NCI-H69 (cell line): ENCODE measurements at places on chromosomes 7 and 10.

DNA sequence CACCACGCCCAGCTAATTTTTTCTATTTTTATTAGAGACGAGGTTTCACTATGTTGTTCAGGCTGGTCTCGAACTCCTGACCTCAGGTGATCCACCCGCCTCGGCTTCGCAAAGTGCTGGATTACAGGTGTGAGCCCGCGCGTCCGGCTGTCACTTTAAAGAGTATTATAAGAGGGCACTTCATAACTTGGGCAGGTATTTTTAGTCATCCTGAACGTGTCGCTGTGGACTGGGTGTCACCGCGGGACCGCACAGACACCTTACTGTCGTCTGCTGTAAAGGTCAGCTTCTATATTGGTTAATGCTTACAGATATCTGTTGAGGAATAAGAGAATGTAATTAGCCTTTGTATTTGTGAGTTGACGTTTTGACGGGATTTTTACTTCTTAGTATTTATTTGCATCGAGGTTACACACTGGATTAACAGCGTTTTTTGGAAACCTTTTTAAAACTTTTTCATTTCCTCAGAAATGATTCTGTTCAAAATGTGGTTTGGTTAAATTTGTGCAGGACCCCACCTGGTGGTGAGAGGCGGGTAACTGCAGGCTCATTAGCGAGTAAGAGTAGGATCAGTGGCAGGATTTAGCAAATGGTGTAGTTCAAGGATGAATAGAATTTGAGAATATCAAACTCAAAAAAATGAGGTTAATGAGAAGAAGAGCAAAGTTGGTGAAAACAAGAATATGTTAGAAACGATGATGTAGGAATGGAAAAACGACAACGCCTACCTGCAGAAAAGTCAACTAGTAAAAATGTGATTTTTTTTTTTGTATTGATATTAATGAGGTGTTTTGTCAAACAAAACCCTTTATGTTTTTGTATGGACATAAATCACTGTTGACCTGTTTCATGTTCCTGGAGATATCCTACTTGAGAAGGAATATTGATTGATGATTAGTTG, 3.2 kb downstream of the DNAJB6 start:
- DNase-seq = peak; percentile 55

- DNase-seq = no peak
Measured at GRCh38 chr7:71439321-71439720, 307.4 kb downstream of the GALNT17 start.

DNA sequence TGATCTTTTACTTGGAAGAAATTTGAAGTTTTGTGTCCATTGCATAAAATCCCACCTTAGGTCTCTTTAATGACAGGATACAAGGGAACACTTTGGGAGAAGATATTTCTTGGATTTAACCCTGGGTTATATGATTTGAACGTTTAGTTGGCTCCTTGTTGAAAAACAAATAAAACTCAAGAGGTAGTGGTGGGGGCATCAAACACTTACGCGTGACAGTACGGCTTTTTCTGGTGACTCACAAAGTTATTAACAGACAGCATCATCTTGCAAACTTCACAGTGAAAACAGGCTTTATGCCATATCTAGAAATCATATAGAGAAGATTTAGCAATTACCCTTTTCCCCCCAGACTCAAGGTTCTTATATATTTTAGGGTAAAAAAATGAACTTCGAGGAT, 699 bp downstream of the NRAP start:
- no peak for DNase-seq

GRCh38 chr7:83517035-83517700, 131.8 kb downstream of the SEMA3E start:
- peak; percentile 65 for DNase-seq

- DNase-seq = peak; percentile 22
Measured at GRCh38 chr7:17532861-17533404, 234.5 kb downstream of the AHR start.

DNA sequence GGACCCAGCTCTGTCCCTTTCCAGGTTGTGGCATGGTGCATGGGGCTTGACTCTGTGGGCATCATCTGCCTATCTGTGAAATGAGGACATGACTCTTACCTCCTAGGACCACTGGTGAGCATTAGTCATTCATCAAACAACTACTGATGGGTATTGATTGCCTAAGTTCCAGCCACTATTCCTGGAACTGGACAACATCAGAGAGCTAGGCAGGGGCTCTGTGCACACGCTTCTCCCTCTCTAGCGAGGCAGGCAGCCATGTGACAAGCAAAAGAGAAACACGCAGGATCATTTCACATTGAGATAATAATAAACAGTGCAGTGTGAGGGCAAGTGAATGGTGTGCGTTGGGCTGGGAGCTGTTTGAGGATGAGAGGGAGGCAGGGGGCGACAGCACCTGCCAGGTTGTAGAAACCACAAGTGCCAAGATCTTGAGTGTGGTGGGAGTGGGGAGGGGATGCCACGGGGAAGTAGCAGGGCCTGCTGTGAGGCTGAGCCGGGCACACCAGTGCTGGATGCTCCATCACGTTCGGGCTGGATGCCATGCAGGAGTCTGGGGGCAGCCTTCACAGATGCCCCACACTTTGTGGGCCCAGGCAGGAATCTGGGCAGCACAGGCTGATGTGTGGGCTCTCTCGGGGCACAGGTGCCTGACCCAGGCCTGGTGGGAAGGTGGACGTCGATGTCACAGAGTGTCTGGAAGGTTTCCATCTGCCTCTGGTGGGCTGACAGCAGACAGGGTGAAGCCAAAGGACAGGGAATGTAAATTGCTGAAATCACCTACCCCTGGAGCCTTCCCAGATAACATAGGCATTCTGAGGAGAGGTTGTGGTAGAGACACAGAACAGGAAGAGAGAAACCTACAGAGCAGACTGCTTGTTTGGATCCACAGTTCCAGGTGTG, 405.5 kb downstream of the RPS24 start:
- DNase-seq = no peak

- DNase-seq = no peak
Measured at GRCh38 chr10:35208949-35209613, 82.4 kb downstream of the CREM start.

GRCh38 chr10:93501650-93502049, 5.2 kb downstream of the CEP55 start:
- no peak for DNase-seq

DNA sequence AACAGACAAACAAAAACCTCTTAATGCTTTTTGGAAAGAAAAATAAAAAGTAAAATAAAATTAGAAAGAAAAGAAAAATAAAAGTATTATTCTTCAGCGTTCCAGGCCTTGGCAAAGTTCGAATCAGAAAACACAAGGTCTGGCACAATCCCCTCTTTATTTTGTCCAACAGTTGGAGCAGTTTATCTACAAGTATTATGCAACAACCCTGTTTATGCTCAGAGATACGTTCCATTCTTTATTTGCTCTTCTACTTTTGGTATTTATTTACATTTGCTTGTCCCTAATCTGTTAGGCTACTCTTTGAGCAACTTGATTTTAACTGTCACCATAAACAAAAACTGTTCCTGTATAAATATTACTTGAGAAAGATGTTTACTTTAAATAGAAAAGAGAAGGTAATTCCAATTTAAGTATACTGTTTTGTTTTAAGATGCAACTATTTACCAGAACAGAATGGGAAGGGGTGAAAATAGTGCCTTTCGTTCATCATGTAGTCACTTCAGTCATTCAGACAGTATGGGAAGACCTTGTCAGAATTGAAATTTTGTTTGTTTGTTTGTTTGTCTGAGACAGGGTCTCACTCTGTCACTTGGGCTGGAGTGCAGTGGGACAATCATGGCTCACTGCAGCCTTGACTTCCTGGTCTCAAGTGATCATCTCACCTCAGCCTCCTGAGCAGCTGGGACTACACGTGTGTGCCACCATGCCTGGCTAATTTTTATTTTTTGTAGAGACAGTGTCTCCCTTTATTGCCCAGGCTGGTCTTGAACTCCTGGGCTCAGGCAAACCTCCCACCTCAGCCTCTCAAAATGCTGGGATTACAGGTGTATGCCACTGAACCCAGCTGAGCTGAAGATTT, 5.7 kb downstream of the PDK4 start:
- no peak for DNase-seq

DNA sequence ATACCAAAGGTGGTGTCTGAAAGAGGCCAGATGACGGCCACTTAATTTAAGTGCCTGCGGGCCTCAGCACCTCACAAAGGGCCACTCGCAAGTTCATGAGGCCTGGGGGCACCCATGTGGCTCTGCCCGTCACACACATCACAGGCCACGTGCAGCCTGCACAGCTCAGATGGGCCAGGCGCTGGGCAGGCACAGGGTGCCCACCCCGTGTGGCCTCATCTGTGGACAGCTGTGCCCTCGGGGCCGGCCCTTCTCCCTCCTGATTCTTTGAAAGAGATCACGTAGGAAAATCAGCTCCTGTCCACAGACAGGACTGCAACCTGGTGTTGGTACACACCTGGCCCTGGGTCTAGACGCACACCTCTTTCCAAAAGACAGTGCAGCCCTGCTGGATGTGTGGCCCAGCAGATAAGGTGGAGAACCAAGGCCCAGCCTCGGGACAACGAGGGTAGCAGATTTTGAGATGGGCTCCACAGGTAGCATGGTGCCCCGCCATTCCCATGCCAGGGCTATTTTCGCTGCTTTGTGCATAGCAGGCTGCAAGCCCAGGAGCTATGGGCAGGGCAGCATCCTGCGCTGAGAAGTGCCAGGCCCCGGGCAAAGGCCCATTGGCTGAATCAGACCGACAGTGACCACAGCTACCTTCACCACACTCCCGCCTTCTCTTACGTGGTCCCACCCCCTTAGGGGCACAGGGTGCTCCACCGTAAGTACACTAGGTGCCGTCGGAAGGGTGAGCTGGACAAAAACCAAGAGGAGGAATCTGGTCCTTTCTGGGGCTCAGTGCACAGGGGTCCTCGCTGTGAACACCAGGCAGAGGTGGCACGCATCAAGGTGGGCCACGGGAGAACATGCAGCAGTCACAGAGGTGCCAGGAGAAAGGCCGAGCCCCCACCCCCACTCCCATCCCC, 124.5 kb downstream of the EBF3 start:
- DNase-seq = no peak

DNA sequence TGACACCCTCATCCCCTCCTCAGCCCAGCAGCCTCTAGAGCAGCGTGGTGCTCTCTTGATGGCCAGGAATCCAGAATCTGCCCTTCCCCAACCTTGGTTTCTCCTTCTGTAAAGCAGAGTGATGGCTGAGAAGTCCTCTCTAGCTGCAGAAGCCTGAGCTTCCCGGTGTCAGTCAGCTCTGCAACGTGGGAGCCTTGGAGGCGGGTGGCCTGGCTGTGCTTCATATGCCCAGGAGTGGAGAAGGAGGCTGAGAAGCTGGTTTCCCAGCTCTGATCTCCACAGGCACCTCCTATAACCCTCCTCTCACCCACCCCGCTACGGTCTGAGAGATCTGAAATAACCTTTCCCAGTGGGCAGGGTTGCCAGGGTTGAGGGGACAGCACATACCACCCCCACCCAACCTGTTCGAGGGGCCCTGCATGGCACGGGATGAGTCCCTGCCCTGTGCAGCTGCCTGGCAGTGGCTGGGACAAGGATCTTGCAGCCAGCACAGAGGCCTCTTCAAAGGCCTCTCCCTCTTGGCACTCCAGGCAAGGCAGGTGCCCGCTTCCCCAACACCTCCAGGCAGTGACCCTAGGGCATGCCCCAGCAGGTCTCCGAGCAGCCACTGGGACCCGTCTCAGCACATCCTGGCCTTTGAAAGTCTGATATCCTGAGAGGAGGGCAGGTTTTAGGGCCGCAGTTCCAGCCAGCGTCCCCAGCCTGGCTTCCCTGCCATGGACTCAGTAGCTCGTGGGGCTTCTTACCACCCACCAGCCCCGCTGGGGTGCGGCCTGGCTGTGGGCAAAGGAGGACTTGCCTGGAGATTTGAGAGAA, 18.3 kb upstream of the SLC29A3 start:
- no peak for DNase-seq

DNA sequence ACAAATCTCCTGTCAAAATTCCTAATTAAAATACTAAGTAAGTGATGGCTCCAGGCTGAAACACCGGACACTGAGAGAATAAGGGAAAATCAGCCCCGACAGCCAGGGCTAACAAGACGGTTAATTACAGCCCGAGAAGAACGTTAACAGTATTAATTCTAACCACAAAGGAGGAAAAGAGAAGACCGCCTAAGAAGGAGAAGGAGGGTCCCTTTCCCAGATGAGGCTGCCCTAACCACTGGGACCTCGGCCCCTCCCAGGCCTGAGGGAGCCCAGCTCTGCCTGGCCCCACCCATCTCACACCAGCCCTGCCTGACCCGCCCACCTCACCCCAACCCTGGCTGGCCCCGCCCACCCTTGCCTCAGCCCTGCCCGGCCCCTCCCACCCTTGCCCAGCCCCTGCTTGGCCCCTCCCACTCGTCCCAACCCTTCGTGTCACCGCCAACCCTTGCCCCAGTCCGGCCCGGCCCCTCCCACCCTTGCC, 51.3 kb downstream of the PWWP2B start:
- no peak for DNase-seq

DNA sequence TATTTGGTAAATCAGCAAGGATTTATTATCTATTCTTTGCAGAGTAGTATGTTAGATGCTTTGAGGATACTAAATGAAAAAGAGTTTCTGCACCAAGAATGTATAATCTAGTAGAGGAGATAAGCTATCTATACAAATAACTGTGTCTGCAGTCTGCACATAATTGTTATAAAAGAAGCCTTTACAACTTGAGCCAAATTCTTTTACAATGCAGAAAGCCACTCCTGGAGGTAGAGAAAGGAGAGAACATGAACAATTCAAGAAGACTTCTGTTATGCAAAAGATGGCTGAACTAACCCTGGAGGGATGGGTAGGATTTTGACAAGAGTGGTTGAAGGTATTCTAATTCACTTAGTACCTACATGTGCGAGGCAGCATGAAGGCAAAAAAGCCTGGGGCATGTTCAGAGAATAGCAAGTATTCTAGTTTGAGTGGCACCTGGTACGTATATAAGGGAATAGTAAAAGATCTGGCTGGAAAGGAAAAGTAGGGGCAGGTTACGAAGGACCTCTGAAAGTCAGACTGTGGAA, 251.1 kb upstream of the KAT6B start:
- no peak for DNase-seq

GRCh38 chr10:43166880-43167497, 28.7 kb downstream of the CSGALNACT2 start:
- DNase-seq = peak; percentile 73

GRCh38 chr7:80357530-80357929, 154.3 kb downstream of the GNAT3 start:
- peak; percentile 92 for DNase-seq

DNA sequence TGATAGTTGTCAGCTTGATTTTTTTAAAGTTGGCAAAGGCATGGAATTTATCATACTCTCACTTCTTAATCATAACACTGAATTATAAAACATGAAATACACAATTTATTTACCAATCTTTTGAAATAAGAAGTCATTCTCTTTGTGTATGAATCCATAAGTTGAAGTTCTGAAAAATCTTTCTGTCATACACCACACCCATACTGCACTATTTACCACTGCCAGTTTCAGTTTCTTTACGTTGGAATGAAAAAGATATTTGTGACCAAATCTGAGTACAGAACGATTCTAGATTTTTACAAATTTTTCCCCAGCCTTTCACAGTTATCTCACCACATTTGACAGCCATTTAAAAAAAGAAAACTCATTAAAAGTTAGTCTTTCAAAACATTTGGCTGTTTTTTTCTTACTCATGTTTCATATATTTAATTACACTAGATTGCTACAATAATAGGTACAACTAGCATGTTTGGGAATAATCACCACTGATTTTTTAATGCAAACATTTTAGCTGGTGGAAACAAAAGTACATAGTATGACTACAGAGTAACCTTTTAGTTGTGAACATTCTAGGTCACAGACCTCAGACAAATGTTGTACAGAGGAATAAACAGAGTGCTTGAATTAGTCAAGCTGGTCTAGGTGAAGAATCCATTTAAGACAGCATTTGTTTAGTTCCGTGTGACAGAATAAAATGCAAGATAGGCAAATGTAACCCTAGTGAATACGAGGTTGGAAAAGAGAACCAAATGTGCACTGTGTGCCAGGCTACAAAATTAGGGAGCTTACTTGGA, 185.0 kb upstream of the LRRN3 start:
- DNase-seq = no peak

GRCh38 chr10:97383159-97383558, 18.0 kb downstream of the RRP12 start:
- DNase-seq = no peak
